Ascending aorta (tissue), 2 donors: ENCODE measurements at places on chromosomes 1 and 21.

GRCh38 chr1:64243757-64244080 lies 40.3 kb downstream of the UBE2U start:
- H3K27me3 ChIP-seq, result no peaks in the 10 kb centered on the region
- H3K27ac ChIP-seq, result no peak overlapping the region

DNA sequence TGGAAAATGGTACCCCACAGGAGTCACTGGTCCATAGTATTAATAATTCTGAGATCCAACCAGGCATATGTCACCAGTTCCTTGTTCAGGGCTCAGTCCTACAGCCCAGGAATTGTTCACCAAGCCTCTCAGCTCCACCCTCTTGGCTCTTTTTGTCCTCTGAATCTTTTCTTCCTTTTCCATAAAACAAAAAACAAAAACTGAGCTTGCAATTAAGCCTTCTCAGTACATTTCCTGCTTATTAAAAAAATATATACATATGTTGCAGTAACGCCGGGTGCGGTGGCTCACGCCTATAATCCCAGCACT lies 23.4 kb upstream of the KIF1B start:
- no peak for DNase-seq
- no peaks in the 10 kb centered on the region for H3K4me1 ChIP-seq
- H3K27ac ChIP-seq, result no peak overlapping the region
- no peaks in the 10 kb centered on the region for H3K36me3 ChIP-seq
- H3K4me3 ChIP-seq, result no peak overlapping the region
- no peaks in the 10 kb centered on the region for H3K27me3 ChIP-seq

GRCh38 chr1:164064501-164064900 lies 494.5 kb upstream of the PBX1 start:
- H3K4me3 ChIP-seq, result no peak overlapping the region
- no peak for DNase-seq
- H3K27me3 ChIP-seq, result no peaks in the 10 kb centered on the region
- H3K4me1 ChIP-seq, result no peaks in the 10 kb centered on the region
- no peaks in the 10 kb centered on the region for H3K36me3 ChIP-seq

DNA sequence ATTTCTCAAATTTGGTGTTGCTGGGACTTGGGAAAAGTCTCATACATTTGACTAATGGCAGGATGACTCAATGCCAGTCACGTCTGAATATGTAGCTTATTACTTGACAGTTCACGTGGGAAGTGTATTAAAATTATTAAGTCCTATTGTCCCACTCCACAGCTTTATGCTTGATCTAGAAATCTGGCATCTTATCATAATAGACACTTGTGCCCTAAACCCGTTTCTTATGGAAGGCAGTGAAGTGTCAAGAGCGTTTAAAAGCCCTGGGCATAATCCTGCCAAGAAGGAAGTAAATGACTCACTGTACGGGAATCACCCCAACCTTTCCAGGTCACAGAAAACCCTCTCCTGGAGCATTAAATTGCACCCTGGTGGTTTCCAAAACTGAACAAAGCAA lies 207.4 kb downstream of the APP start:
- peaks cover 16% of the 10 kb centered on the region for H3K4me1 ChIP-seq
- peak overlapping the region; percentile 23 for H3K27ac ChIP-seq
- no peak for DNase-seq
- H3K4me3 ChIP-seq, result no peak overlapping the region
- H3K27me3 ChIP-seq, result no peaks in the 10 kb centered on the region
- H3K36me3 ChIP-seq, result no peaks in the 10 kb centered on the region

DNA sequence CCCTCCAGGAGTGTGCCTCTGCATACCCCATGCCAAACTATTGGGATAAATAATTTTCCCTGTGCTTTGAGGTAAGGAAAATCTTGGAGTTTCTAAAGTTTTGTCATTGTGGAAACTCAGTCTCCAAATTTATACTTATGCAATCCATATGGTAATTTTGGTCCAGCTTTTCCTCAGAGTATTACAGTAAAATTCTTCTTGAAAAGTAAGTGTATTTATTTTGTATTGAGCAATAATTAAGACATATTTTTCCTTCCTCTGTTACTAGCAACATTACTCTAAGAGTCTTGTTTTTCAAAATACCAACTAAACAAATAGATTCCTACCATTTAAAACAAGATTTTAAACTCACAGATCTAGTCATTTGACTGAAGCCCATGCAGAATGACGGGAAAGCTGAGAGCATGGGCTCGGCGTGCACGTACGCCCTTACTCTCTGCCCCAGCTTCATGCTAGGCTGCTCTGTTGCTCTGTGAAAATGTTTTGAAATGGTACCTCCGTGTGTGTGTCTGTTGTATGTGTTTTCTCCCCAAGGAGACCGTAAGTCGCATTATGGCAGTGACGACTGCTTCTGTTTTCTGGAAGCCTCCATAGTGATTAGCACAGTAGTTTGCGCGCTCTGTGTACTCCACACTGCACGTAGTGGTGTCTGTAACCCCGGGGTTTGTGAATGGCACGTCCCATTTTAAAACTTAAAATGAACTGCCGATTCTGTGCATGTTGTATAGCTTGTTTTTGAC lies 165.3 kb downstream of the SDCCAG8 start:
- H3K4me3 ChIP-seq, result no peak overlapping the region
- no peaks in the 10 kb centered on the region for H3K27me3 ChIP-seq
- no peak overlapping the region for H3K27ac ChIP-seq
- H3K4me1 ChIP-seq, result no peaks in the 10 kb centered on the region
- no peak for DNase-seq

- no peaks in the 10 kb centered on the region for H3K27me3 ChIP-seq
- no peak overlapping the region for H3K4me3 ChIP-seq
These were observed 139.2 kb downstream of the PTPRC start for GRCh38 chr1:198778049-198778448.

DNA sequence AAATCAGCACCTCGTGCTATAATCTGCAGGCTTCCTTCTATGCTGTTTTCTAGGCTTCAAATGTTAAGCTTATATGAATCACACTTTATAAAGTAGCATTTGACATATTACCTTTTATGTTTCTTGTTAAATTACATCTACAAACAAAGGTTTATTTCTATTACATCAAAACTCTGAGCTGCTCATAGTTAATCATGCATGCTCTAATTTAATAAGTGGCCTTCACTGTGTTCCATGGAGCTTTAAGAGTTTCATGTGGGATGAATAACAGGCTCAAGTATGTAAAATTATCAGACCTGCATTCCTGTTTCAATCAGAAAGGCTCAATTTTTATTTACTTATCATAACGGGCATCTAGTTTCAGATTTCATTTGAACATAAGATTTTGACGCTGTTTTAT lies 13.0 kb downstream of the SLC19A2 start:
- H3K27ac ChIP-seq, result no peak overlapping the region
- no peak for DNase-seq
- H3K4me3 ChIP-seq, result no peak overlapping the region
- peaks cover 30% of the 10 kb centered on the region for H3K36me3 ChIP-seq
- H3K27me3 ChIP-seq, result no peaks in the 10 kb centered on the region
- no peaks in the 10 kb centered on the region for H3K4me1 ChIP-seq

- no peak overlapping the region for H3K4me3 ChIP-seq
- H3K36me3 ChIP-seq, result no peaks in the 10 kb centered on the region
- H3K4me1 ChIP-seq, result no peaks in the 10 kb centered on the region
- DNase-seq, result no peak
- no peak overlapping the region for H3K27ac ChIP-seq
- H3K27me3 ChIP-seq, result peaks cover 9% of the 10 kb centered on the region
These were observed 7.9 kb upstream of the GUCA2B start for GRCh38 chr1:42145389-42145716.

DNA sequence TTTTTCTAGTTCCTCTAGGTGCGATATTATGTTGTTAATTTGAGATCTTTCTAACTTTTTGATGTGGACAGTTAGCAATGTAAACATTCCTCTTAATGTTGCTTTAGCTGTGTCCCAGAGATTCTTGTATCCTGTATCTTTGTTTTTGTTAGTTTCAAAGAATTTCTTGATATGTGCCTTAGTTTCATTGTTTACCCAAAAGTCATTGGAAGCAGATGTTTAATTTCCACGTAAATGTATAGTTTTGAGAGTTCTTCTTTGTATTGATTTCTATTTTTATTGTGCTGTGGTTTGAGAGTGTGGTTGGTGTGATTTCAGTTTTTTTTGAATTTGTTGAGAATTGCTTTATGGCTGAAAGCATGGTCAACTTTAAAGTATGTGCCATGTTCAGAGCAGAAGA lies 319.4 kb downstream of the PTBP2 start:
- no peaks in the 10 kb centered on the region for H3K27me3 ChIP-seq
- DNase-seq, result no peak
- H3K4me1 ChIP-seq, result no peaks in the 10 kb centered on the region
- H3K27ac ChIP-seq, result no peak overlapping the region
- no peak overlapping the region for H3K4me3 ChIP-seq

DNA sequence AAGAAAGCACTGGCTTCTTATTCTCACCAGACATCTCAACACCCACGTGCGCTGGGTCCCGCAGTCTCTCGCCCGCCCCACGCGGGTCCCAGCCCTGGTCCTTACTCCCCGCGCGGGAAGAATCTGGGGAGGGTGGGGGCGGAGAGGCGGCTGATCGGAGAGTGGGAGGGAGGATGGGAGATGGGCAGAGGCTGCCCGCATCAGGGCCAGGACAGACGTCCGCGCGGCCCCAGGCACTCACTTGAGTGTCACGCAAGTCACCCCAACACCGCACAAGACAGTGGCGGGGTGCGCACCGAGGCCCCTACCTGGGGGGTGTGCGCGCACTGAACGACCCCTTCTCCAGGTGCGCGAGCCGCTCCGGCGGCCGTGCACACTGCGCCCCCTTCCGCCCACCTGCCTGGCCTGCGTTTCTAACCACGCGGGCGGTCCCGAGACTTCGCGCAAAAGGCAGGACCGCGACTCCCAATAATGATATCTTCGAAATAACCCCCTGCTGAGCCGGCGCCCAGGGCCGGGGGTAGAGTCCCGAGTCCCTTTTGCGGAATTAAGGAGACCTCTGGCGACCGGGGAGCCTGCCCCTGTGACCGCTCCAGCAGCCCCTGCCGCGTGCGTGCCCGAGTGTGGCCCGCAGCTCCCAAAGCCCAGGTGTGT lies 6.0 kb upstream of the SIM2 start:
- no peaks in the 10 kb centered on the region for H3K4me1 ChIP-seq
- no peak overlapping the region for H3K27ac ChIP-seq
- no peak for DNase-seq

GRCh38 chr1:117209094-117209493 lies 1.6 kb downstream of the VTCN1 start:
- no peaks in the 10 kb centered on the region for H3K27me3 ChIP-seq
- no peak for DNase-seq
- no peaks in the 10 kb centered on the region for H3K36me3 ChIP-seq
- H3K27ac ChIP-seq, result no peak overlapping the region
